ENCODE measurements at places on chromosomes 7 and 10.

DNA sequence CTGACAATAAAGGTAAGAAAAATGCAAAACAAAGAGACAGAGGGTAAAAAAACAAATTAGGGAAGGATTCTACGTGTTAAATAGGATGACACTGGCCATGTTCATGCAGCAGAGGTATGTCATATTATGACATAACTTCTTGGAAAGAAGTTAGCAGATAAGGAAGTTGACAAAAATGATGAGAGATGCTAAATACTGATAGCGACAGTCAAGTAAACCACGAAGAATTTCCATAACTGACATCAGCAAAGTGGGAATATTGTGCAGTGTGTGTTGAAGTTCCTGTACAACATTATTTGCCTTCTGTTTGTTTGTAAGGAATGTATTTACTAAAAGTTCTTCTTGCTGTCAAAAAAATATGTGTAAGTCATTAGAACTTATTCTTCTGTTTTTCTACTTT lies 29.5 kb downstream of the MDH2 start:
- DNase-seq = no peak

DNA sequence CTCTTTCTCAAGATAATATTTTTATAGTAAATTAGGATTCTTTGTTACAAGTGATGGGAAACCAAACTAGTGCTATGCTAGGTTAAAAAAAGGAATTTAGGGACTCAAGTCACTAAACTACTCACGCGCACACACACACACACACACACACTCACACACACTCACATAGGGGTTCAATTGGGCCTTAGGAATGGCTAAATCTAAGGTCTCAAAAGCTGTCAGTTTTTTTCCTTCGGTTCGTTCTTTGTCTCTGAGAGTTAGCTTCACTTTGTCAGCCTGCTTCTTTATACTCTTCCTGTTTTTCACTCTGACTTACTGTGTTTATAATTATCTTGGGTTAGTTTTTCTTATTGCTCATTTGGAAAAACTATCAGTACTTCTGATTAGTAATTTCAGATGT lies 138.9 kb downstream of the ADK start:
- no peak for DNase-seq

GRCh38 chr7:9200626-9201025 lies 767.2 kb downstream of the NXPH1 start:
- DNase-seq = no peak

- no peak for DNase-seq
Measured at GRCh38 chr7:23873306-23873705, 163.3 kb downstream of the STK31 start.

DNA sequence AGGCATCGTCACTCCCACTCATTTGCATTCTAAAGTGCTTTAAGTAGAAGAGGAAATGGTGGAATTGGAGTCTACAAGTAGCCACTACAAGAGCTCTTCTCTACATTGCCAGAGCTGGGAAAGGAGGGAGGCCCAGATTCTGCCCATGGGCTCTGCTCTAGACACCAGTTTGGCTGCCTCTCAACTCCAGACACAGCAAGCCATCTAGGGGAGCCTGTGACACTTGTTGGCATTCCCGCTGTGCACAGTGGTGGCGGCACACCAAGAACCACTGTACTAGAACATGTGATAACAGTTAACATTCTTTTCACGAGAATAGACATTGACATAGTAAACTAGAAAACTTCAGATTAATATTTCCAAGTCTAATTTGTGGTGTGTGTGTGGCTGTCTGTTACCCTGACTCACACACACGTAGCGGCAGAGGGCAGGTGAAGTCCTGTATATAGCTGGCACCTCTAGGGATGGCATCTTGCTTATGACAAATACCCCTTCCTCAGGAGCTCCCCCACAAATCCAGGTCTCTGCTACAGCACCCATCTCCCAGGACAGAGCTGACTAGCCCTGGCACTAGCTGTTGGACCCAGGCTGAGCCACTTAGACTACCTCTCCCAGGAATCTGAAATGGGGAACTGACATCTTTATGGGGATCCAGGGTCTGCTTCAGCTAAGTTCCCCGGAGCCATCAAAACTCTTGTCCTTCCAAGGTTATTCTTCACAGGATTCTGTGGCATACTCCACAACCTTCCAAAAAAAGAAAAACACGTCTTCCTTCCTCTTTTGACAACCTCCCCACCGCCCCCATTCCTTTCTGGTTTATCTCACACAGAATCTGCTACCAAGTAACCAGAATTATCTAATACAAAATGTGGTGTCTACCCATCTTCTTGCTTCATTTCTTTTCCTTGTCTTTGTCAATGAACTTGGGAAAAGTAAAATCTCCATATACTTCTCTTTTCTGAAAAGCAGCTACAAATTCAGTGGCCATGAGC lies 54.7 kb upstream of the MRLN start:
- DNase-seq = no peak

GRCh38 chr10:126598009-126598408 lies 72.5 kb downstream of the C10orf90 start:
- DNase-seq = no peak

Measured in activated CD8-positive, alpha-beta memory T cell treated with anti-CD3 and anti-CD28 coated beads for 48 hours (primary cell).